A673 (cell line): ENCODE measurements at places on chromosomes 4 and X.

DNA sequence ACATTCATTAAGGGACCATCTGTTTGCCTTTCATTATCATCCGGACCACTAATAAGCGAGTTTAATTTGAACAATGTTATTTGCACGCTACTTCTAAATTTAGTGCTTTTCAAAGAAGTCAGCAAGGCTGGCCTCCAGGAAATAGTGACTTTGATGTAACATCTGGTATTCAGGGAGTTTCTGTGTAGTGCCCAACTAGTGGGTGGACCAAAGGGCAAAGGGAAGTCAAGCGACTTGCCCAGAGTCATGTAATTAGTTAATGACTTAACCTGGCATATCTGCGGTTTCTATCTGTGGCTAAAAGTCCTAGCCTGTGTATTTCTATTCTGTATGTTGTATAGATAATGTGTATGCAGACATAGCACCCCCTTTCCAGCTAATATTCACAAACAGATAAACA, 56.3 kb upstream of the LCORL start:
- no peaks in the 10 kb centered on the region for H3K36me3 ChIP-seq
- DNase-seq = no peak
- H3K4me1 ChIP-seq = no peaks in the 10 kb centered on the region
- no peak overlapping the region for H3K4me3 ChIP-seq

- no peaks in the 10 kb centered on the region for H3K4me1 ChIP-seq
- H3K27ac ChIP-seq = no peak overlapping the region
- H3K4me3 ChIP-seq = no peak overlapping the region
- H3K36me3 ChIP-seq = no peaks in the 10 kb centered on the region
Observed at GRCh38 chr4:125703443-125703842, 388.7 kb downstream of the FAT4 start.

DNA sequence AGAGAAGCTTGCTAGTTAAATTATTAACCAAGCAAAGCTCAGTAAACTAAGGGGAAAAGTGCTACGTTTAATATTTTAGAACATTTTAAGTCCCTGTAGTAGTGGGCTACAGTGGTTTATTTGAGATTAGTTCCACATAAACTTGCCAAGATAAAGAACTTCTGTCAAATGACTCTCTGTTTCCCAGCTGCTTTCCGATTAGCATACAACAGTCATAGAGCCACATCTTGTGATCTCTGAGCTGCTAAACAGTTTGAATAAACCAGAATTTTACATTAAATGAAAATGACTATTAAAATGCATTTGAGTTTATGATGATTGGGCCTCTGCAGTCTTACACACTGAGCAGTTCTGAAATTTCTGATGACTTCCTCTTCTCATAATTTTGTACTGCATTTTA, 568.5 kb downstream of the IQCM start:
- no peaks in the 10 kb centered on the region for H3K27me3 ChIP-seq
- H3K4me1 ChIP-seq = peaks cover 7% of the 10 kb centered on the region
- no peak for DNase-seq
- no peak overlapping the region for H3K4me3 ChIP-seq

DNA sequence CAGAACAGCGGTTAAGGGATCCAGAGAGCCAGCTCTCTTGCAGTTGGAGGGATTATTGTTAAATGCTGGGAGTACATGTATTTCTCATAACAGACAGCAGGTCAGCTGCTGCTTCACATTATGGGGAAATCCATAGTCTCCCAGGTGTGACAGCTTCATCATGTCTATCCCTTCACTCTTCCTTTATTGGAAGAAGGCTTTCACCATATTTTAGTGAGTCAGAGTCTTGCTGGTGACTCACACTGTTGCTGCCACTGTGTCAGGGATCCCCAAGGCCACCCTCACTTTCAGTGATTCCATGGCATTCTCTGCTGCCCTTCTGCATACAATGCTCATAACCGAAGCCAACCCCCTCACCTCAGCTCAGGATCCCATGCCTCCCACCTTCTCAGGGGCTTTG, 32.9 kb upstream of the PAGE5 start:
- H3K4me3 ChIP-seq = no peak overlapping the region
- H3K4me1 ChIP-seq = no peaks in the 10 kb centered on the region
- no peak overlapping the region for H3K27ac ChIP-seq
- H3K36me3 ChIP-seq = no peaks in the 10 kb centered on the region

GRCh38 chr4:142156256-142156655, 519.9 kb downstream of the IL15 start:
- no peaks in the 10 kb centered on the region for H3K4me1 ChIP-seq
- H3K36me3 ChIP-seq = no peaks in the 10 kb centered on the region
- no peaks in the 10 kb centered on the region for H3K27me3 ChIP-seq
- no peak overlapping the region for H3K27ac ChIP-seq

DNA sequence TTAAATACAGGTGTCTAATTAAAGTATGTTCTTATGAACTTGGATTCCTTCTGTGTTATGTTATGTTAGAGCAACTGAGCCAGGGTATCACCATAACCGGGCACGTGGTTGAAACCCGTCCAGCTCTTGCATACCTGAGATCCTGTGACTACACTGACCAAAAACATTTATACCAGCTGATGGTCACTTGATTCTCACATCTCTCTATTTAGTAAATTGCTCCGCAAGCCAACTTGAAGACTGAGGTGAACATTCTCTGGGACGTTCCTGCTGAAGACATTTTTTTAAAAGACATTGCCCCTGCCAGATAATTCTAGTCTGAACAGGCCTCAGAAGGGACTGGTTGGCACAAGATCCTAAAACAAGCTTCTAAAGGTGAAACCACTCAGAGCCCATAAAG, 550.0 kb upstream of the DIPK2B start:
- peaks cover 12% of the 10 kb centered on the region for H3K4me1 ChIP-seq
- no peak for DNase-seq
- no peak overlapping the region for H3K27ac ChIP-seq
- H3K36me3 ChIP-seq = peaks cover 21% of the 10 kb centered on the region

DNA sequence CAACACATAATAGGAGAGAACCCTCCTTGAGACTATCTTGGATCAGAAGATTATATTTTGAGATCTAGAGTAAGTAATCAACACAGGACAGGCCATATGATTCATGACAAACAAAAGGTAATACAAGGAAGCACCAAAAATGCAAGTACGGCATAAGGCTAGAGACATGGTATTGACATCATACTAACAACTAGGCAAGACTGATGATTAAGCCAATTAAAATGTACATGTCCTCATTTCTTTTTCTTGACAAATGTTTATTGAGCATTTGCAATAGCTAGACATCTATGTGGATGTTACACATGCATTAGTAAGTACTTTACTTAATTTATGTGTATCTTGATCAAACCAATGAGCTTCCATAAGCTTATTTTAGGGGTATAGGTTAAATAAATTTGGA, 695.7 kb upstream of the GALNTL6 start:
- H3K27me3 ChIP-seq = no peaks in the 10 kb centered on the region
- no peak for DNase-seq
- no peaks in the 10 kb centered on the region for H3K36me3 ChIP-seq
- no peak overlapping the region for H3K27ac ChIP-seq

GRCh38 chrX:39613997-39614679, 483.6 kb downstream of the BCOR start:
- H3K36me3 ChIP-seq = no peaks in the 10 kb centered on the region
- no peak for DNase-seq
- no peak overlapping the region for H3K4me3 ChIP-seq

DNA sequence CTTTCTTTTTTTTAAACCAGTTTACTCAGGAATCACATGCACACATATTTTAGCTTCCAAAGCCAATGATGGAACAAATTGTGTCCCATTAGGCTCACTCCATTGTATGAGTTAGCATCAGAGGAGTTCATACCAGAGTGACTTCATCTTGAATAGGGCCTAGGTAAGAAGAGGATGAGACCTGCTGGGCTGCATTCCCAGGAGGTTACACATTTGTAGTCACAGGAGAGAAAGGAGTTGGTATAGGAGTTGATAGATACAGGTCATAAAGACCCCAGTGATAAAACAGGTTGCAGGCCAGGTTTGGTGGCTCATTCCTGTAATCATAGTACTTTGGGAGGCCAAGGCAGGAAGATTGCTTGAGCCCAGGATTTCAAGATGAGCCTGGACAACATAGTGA, 9.3 kb downstream of the PDGFRA start:
- H3K27me3 ChIP-seq = no peaks in the 10 kb centered on the region
- H3K4me3 ChIP-seq = no peak overlapping the region
- no peak for DNase-seq
- H3K4me1 ChIP-seq = no peaks in the 10 kb centered on the region
- H3K27ac ChIP-seq = no peak overlapping the region
- H3K36me3 ChIP-seq = no peaks in the 10 kb centered on the region

DNA sequence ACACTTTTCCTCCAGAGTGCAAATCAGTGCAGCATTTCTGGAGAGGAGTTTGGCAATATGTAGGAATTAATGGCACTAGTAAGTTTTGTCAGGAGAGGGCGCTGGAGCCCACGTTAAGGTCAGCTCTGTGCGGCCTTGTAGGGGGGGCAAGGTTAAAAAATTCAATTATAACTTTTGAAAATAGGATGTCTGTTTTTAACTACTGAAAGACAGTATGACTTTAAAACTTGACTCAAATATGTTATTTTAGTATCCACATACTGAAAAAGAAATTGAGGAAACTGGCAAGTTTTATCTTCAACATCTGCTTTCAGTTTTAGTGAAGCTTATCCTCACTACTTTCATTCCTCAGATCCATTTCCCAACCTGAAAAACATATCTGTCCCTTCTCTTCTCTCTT, 30.9 kb upstream of the HSD17B13 start:
- no peak overlapping the region for H3K27ac ChIP-seq
- no peaks in the 10 kb centered on the region for H3K4me1 ChIP-seq
- peak; percentile 39 for DNase-seq
- no peaks in the 10 kb centered on the region for H3K27me3 ChIP-seq
- H3K4me3 ChIP-seq = no peak overlapping the region
